ENCODE measurements at places on chromosomes 16 and 17.

DNA sequence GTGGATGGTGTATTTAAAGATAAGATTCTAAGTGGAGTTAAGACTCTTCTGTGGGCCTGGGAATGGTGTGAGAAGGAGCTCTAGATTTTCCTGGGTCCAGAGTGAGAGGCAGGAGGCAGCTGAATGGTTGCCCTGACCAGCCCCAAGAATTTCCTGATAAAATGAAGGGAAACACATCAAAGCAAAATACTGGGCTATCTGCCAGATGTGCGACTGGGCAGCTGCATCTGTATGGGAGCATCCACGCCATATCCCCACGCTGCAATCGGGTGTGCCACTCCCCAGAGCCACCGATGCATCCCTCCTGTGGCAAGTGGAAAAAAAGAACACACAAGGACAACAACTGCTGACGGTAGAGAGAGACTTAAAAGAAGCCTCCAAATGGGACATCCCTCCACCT is 84.3 kb upstream of the COX10 start:
- DNase-seq: no peak

- DNase-seq: peak; percentile 15
Measured at GRCh38 chr17:14302431-14303099, 1.7 kb downstream of the HS3ST3B1 start.

DNA sequence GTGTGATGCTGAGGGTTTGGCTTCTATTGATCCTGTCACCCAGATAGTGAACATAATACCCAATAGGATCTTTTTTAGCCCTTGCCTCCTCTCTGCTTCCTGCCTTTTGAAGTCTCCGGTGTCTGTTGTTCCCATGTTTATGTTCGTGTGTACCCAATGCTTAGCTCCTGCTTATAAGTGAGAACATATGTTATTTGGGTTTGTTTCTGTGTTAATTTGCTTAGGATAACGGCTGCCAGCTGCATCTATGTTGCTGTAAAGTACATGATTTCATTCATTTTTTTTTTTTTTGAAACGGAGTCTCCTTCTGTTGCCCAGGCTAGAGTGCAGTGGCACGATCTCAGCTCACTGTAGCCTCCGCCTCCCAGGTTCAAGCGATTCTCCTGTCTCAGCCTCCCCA is 23.0 kb downstream of the DUS2 start:
- DNase-seq: peak; percentile 60

DNA sequence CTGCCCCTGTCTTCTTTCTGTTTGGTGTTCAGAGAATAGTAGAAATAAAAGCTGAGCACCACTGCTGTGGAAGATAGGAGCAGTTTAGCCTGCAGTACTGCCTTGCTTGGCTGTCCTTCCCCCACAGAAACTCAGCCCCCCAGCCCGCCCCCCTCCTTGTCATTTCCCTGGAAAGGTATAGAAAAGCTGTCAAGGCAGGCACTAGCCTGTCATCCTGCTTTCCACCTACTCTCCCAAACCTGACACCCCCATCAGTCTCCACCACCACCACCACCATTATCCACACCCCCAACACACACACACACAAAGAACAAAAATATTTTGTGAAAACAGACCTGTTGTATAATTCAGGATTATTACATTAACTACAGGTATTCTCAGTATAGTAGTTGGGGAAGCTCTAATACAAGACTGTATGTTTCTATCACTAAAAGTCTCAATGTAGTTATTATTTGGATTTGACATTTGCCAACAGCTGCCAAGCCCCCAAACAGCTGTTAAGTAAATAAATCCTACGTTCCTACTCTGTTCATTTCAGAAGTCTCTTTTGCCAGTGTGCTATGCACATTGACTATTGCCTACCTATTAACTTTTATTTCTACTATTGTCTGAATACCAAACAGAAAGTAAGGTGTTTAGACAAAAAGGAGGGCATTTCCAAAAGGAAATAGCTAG is 128.8 kb downstream of the CYB561 start:
- no peak for DNase-seq
